NCI-H510A (cell line): ENCODE measurements at places on chromosomes 4 and X.

DNA sequence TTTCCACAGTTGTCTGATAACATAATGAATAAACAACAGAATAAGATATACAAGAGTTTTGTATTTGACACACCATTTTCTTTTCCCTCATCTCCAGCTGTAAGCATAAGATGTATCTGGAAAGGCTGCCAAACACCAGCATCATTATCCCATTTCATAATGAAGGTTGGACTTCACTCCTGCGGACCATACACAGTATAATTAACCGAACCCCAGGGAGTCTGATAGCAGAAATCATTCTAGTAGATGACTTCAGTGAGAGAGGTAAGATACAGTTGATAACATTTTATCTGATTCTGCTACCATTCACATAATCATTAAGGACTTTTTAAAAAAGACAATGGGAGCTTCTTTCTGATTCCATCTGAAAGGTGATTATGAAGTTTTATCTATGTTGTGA is 535.2 kb downstream of the GALNTL6 start:
- no peak for DNase-seq

GRCh38 chr4:5469861-5470260 is 238.5 kb downstream of the EVC2 start:
- DNase-seq: no peak

DNA sequence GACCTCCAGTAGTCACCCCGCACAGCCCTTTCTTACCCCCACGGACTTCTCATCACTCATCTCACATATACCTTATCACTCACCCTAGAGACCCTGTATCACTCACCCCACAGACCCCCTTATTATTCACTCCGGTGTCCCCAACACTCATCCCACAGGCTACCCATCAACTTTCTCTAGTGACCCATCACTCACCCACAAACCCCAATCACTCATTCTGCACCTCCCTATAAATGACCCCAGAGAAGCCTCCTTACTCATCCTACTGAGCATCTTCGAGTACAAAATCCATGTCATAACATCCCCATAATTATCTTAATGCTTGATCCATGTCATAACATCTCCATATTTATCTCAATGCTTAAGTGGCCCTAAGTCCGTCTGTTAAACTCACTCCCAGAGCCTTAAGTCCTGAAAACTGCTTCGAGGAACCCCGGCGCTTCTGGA is 934 bp downstream of the ZNF41 start:
- no peak for DNase-seq

DNA sequence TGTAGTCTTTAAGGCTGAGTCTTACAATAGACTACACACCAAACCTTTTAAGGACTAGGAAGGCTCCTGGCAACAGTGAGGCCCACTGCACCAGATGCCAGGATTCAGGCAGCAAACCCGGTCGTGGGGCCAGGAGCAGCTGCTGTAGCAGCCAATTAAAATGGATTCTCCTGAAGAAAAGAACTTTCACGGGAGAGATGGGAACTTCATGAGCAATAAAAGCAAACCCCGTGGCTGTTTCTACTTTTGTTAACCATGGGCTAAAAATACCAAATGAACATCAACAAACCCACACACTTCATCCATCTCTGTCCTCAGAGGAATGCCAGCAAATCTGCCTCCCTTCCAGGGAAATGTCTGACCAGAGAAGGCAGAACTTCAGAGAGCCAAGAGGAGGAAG is 101.4 kb downstream of the BTC start:
- DNase-seq: no peak

GRCh38 chrX:132094164-132094563 is 33.7 kb downstream of the FRMD7 start:
- no peak for DNase-seq

DNA sequence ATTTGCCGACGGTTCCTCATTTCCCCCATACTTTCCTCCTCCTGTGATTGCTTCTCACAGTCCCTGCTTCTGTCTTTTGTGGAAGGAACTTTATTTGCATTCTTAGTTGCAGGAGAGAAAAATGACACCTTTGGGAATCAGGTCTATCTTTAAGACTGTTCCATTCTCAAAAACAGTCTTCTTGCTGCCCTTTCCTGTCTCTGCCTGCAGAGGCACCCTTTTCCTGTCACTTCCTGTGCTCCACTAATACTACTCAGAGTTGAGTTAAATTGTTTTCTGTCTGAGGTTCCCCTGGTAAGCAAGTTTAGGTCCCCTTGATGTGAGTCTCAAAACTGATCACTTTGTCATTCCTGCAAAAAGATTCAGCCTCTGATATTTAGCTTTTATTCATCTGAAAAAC is 208.8 kb upstream of the CLNK start:
- no peak for DNase-seq

DNA sequence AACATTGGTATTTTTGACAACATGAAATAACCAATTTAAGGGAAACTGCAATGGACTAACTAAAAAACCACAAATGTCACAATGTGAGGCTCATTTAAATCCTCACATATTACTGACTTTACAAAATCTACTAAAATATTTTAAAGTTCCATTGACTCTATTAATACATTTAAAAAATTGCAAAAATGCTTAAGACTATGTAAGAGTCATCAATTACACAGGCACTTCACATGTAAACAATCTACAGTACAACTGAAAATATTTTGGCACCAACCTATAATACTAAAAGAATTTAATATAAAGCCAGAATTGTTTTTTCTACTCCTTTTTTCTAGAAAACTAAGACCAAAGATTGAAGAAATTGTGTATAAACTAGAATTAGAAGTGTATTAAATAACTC is 76.8 kb upstream of the RBMXL3 start:
- no peak for DNase-seq

DNA sequence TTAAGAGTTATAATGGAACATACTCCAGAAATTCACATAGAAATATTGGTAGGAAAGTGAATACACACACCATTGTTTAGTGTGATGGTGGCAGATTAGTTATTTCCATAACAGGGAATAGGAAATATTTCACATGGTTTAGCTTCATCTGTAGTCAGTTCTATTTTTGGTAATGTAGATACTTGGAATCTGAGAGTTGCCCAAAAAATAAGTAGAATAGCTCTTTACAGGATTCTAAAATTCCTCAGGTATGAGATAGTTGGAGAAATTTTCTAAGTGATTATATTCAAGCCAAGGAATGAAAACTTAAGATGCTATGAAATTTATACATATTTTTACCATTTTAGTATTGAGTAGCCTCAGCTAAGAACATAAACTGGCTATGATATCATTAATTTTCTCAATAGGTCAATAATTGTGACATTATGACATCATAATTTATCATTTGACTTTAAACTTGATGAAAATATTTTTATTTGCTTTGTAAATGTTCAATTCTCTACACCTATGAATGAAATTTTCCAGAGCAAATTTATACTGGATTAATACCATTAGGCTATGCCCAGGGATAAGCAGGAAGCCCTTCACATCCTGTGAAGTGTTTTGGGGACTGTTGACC is 35.8 kb downstream of the CPEB2 start:
- DNase-seq: no peak

DNA sequence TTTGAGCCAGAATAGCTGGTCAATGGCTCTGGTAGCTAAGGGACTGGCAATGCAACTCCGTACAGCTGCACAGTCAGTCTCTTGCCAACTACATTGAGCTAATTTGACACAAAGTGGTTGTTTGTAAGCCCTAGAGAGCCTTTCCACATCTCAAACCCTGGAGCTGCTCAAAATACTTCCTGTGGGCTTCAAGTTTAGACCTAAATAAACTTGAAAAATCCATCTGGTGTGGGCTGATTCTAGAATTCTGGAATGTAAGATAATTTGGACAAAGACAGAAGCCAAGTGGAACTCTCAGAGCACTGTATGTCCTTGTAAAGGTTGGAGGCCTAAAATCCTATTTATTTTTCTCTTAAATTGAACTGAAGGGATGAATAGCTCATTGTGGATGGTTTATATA is 380.8 kb downstream of the SPRY1 start:
- no peak for DNase-seq

- DNase-seq: no peak
These were observed 812.9 kb upstream of the AGA start for GRCh38 chr4:178255172-178255571.

DNA sequence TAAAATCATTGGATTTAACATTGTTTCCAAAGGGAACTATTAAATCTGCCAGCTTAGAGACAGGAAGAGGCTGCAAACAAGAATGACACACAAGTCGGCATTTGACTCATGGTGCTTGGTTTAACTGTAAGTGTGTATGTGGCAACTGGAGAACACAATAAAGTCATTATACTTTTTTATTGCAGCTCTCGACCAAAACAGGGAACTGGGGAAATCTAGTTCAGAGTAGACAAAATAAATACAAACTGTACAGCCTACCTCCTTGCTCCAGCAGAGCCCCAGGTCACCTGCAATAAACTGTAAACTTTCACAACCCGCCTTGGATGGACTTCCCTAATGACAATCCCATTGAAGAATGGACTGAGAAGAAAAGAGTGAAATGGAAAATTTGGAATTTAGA is 24.0 kb downstream of the NPY5R start:
- no peak for DNase-seq

- no peak for DNase-seq
These were observed 147.5 kb upstream of the SMIM31 start for GRCh38 chr4:164606478-164606877.

- peak; percentile 43 for DNase-seq
These were observed 550 bp downstream of the ADGRA3 start for GRCh38 chr4:22515145-22515887.

GRCh38 chr4:70674731-70675130 is 8.4 kb upstream of the JCHAIN start:
- DNase-seq: no peak

GRCh38 chr4:74223801-74224200 is 65.9 kb downstream of the MTHFD2L start:
- DNase-seq: no peak

GRCh38 chrX:145532176-145532780 is 285.0 kb downstream of the SPANXN1 start:
- DNase-seq: no peak

GRCh38 chrX:131058136-131058868 is at the start of gene ARHGAP36:
Gene ARHGAP36 (plus strand): TSS chrX:131058346. CDS start chrX:131081666, 23,320 bp downstream.
- no peak for DNase-seq

- DNase-seq: no peak
These were observed 38.9 kb downstream of the PDHA1 start for GRCh38 chrX:19382555-19383145.

- no peak for DNase-seq
These were observed 37.4 kb upstream of the SLC10A4 start for GRCh38 chr4:48445704-48446103.

- DNase-seq: no peak
These were observed 231.7 kb upstream of the PPARGC1A start for GRCh38 chr4:24121395-24122175.

GRCh38 chrX:115330498-115331168 is 41.1 kb downstream of the LUZP4 start:
- no peak for DNase-seq

- DNase-seq: no peak
These were observed 200.8 kb downstream of the GRIA2 start for GRCh38 chr4:157421365-157421764.

- DNase-seq: no peak
These were observed 61.2 kb downstream of the CPE start for GRCh38 chr4:165439981-165440380.

GRCh38 chr4:31923634-31924033 is 1203.5 kb downstream of the PCDH7 start:
- no peak for DNase-seq

DNA sequence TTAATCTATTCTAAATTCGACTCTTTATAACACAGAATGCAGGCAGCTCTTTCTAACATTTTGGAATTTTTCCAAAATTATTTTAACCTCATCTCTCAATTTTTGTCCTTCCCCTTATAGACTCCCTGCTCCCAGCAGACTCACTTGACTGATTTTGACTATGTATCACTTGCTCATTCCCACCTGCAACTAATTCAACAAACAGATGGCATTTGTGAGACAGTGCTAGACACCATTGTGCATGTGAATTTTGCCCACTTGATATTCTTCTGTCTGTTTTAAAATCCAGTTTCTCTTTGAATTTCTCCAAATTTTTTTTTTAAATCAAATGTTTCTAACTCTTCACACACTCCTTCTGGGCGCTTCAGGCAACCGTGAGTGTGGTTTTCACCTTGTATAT is 1534.0 kb downstream of the PCDH7 start:
- no peak for DNase-seq

- no peak for DNase-seq
These were observed 156.1 kb upstream of the EOLA2 start for GRCh38 chrX:150094375-150094774.

- DNase-seq: no peak
These were observed 96.0 kb upstream of the C1GALT1C1 start for GRCh38 chrX:120725874-120726273.

DNA sequence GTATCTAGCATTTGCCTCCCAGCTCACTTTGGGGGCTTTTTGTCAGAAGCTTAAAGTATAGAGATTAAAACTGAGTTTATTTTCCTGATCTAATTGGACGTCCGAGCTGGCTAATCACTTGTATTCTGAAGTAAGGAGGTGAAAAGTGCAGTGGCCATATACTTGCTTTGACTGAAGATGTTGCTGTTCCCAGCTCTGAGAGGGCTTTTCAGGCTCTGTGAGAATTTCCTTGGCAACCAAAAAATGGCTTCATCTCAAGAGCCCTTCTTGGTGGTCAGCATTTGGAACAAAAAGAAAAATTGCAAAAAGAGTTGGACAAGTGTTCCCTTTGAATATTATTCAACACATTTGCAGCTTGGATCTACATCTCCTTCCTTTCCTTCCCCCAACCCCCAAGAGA is 67.0 kb downstream of the SLC4A4 start:
- no peak for DNase-seq
